ENCODE measurements at places on chromosomes 11 and 22. TPM values are rescaled to one million over a fixed set of nuclear protein-coding genes. Genes with fewer than 3 reads are reported as not detected.

Gene ROM1
- 0.79 TPM for total RNA-seq

Gene POTEH
- not detected for total RNA-seq

Gene EFCAB6
- total RNA-seq, result 0.31 TPM

Gene YPEL1
- total RNA-seq, result 5.4 TPM

Gene FOXRED1
- 60.1 TPM for total RNA-seq

Gene PANX2
- 6.7 TPM for total RNA-seq

Gene OR2AT4
- not detected for total RNA-seq

Gene GSTT4
- not detected for total RNA-seq

Gene SPI1
- not detected for total RNA-seq
